NCI-H345 (cell line): ENCODE measurements at places on chromosomes 6 and 20.

DNA sequence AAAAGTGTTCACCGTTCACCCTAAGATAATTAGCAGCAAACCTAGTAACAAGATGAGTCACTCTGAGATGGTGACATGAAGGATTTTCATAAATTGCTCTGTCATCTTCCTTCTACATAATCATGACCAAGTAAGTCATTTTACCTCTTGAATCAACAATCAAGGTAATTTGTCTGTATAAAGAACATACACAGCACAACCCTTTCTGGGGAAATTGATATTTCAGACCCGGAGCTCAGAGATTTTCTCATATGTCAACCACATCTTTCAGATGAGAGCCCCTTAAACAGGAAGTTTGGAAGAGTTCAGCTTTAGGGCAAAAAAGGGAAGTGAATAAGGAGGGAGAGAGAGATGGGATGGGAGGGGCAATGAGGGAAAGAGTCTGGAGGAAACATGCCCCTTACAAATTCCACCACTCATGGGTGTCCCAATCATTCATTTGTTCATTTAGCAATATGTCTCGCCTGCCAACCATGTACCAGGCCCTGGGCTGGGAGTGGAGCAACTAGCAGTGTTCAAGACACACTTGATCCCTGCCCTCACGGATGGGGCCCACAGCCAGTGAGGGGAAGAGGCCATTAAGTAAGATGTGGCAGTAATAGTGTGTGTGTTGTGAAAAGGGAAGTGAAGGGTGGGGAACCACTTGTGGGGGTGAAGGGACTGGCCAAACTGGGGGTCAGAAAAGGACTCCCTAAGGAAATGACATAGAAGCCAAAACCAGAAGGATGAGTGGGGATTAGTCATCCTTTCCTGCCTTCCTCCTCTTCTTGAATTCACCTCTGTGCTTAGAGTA, 190.9 kb downstream of the MAFB start:
- no peak for DNase-seq

- no peak for DNase-seq
Observed at GRCh38 chr20:824490-824889, 9.0 kb upstream of the FAM110A start.

DNA sequence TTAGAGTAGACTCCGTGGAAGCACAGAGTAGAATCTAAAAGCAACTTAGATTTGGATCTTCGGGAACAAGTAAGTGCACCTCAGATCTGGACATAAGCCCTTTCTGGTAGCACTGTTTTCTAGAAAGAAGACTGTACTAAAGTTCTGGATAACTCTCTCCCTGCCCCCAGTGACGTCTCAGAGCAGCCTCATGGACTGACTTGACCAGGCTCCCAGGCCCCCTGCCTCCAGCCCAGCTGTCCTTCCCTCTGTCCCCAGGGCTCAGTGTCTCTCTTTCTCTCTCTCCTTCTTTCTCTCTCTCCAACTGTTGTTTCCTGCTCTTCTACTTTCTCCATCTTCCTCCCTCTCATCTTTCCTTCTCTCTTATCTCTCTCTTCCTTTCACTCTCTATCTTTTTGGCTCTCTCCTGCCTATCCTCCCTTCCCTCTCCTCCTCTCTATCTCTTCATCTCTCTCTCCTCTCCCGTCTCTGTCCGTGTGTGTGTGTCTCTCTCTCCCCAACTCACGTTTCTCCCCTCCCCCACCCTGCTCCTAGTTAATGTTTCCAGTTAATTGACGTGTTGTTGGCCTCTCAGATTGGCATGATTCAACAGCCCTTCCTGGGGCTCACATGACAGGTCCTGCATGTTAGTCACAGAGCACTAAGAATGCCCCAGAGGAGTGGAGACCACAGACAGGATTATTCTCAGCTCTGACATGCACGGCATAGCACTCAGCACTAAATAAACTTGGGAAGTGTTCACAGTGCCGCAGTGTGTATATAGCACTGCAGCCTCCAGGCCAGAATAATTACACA, 180.4 kb upstream of the FOXQ1 start:
- DNase-seq: no peak

- no peak for DNase-seq
Observed at GRCh38 chr6:107154801-107155160, 39.5 kb upstream of the BEND3 start.

DNA sequence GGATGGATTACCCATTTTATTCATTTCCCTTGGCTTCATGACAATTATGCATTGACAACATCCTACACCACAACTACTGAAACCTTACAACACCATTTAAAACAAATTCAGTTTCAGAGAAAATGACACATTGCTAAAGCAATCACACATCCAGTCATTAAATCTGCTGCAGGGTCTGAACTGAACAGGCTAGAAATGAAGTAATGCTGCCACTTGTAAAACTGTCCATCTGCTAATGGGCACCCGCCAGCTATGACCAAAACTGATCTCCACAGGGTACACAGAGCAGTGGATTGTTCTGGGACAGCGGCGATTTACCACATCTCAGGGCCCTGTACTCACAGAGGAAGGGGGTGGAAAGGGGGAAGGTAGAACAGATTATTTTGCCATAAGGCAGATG, 172.9 kb upstream of the FBXL4 start:
- no peak for DNase-seq

GRCh38 chr20:6920991-6921613, 153.6 kb downstream of the BMP2 start:
- DNase-seq: no peak

GRCh38 chr6:95439741-95440140, 137.6 kb upstream of the MANEA start:
- DNase-seq: no peak

- DNase-seq: peak; percentile 33
Observed at GRCh38 chr6:131519670-131520436, 53.2 kb upstream of the ARG1 start.

DNA sequence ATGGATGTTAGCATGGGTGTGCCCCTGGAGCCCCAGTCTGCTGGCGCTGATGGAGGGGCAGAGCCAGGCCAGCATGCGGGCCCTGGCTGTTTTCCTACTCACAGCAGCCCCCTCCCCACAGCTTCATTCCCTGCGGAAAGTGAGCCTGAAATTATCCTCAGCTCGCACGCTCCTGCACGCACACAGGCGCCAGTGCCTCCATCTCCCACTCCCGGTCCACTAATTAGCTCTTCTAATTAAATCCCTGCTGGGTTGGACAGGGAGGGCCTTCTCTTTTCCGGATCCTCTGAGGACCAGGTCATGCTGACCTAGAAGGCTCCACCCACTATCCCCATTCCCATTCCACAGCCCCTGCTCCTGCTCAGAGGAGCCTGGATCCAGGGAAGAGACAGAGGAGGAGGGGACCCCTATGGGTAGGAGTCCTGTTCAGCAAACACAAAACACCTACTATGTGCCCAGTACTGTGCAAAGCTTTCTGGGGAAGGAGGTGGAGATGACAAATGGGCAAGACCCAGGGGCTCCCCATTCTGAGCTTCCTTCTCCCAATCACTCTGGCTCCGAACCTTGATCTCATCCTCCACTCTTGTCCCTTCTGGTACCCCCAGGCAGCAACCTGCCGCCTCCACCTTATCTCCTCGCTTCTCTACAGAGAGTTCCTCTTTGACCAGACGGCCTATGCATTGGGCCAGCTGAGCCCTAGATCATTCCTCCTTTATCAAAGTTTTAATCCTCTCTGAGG, 70.2 kb upstream of the CCDC167 start:
- DNase-seq: no peak

- no peak for DNase-seq
Observed at GRCh38 chr20:39674842-39675241, 712.7 kb downstream of the DHX35 start.

DNA sequence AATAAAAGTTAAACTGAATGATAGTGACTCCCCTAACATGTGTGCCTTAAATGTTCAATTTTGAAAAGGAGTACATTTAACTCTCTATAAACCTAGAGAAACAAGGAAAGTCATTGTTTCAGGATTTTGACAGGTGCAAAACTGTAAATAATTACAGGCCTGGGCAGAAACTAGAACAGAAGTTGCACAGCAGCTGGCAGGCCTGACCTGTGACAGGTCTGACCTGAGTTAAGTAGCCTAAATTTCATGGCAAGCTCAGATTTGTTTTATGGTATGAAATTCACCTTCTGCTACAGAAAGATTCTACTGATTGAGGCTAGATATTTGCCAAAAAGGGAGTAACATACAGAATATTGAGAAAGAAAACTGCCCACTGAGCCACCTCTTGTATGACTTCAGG, 166.1 kb downstream of the CDKAL1 start:
- peak; percentile 39 for DNase-seq

GRCh38 chr20:62849431-62849830, 12.2 kb downstream of the TCFL5 start:
- DNase-seq: no peak

DNA sequence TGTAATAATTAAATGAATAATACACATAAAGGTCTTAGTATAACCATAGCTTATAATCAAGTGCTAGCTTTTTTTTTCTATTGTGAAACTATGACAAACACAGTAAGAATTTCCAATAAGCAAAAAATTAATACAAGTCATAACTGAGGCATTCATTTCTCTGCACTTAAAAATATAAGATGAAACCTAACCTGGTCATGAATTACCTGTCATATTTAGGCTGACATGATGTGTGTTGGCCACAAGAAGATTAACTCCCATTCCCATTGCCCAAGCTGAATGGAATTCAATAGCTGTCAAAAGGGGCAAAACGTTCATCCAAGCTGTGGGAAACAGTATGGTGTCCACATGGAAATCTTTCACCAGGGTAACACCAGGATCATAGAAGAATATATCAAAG, 5.4 kb downstream of the VNN2 start:
- DNase-seq: no peak

DNA sequence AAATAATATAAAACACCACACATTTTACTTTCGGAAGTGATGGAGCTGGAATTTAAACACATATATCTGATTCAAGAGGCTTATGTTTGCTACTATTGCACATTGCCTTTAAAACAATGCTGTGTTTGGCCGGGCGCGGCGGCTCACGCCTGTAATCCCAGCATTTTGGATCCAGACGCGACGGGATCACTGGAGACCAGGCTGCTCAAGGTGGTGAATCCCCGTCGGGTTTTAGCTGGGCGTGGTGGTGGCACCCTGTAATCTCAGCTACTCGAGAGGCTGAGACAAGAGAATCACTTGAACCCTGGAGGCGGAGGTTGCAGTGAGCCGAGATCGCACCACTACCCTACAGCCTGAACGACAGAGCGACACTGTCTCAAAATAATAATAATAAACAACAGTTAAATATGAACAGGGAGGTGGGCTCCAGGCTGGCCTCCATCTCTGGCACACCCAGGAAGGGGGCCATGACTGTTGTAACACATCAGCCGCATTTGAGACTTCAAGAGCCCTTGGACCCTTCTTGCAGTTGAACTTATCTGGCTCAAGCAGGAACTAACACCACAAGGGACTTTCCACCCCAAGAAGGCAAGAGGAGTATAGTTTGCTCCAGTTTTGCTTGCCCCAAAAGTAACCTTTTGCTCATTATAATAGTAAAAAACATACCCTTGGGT, 127.1 kb upstream of the ZNF184 start:
- DNase-seq: no peak

GRCh38 chr6:170483413-170483812, 69.7 kb downstream of the PSMB1 start:
- DNase-seq: no peak

DNA sequence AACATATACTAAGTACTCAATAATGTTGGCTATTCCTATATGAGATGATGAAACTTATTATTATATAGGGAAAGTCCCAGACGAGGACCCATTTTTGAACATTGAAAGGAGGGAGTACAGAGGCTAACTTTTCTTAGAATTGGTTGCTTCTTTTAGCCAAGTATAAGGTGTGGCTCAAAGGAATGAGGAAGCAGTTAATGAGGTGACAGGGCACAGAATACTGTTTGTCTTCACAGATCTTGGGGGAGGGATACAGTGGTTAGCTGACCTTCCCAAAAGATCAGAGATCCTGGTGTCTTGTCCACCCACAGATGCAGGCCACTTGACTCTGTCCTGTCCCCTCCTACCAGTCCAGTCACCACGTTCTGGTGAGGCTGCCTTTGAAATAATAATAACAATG, 67.8 kb upstream of the EPB41L1 start:
- no peak for DNase-seq

GRCh38 chr20:10447028-10447427, 11.9 kb downstream of the SLX4IP start:
- no peak for DNase-seq

- no peak for DNase-seq
Observed at GRCh38 chr6:129233458-129234134, 350.7 kb downstream of the LAMA2 start.

DNA sequence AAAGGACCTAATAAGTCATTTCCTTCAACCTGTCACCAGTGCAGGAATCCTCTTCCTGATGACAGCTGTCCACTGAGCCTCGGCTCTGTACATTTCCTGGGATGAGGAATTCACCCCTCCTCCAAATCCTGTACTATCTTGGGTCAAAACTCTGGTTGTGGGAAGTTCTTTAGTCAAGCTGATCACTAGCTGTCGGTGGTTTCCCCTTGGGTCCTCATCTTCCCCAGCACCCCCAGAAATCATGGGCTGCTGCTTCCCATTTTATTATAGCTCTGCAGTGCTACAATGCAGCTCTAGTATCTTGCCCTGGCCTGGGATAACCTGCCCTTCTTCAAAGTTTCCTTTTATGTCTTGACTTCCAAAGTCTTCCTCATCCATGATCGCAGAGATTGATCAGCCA, 14.6 kb upstream of the ADA start:
- DNase-seq: no peak

- DNase-seq: no peak
Observed at GRCh38 chr20:57147185-57147584, 119.3 kb downstream of the BMP7 start.

GRCh38 chr6:94270091-94270948, 851.0 kb upstream of the EPHA7 start:
- DNase-seq: peak; percentile 53

GRCh38 chr20:58965270-58966064, 15.6 kb upstream of the NELFCD start:
- no peak for DNase-seq

DNA sequence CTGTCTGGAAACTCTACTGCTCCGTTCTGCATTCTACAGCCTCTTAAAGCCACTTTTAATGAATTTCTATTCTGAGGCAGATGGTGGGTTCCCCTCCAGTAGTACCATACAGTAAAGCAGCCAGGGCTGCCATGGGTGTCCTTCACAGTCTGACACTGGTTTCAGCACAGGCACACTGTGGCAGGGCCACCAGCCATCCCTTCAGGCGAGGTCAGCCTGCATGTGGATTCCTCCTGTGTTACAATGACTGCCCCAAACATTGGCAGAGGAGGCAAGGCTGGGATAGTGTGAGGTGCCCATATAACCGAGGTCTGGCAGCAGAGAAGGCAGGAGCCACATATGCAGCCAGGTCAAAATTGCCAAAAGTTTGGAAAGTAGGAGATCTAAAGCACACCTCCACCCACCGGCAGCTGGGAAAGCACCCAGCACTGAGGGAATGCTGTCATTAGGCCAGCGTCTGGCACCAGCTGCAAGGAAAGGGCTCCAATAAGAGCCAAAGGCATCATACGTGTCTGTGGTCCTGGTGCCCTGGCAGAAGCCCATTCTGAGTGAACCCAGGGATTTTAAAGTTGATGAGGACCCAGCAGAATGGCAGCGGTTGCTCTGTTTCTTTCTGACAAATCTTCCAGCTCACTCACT, 24.0 kb downstream of the STK35 start:
- no peak for DNase-seq
